CD4-positive, alpha-beta T cell treated with Interleukin-4 for 4 hours (primary cell): ENCODE measurements at places on chromosomes 5 and 9.

- no peak for DNase-seq
Measured at GRCh38 chr9:137478613-137478961, 19.5 kb upstream of the NSMF start.

DNA sequence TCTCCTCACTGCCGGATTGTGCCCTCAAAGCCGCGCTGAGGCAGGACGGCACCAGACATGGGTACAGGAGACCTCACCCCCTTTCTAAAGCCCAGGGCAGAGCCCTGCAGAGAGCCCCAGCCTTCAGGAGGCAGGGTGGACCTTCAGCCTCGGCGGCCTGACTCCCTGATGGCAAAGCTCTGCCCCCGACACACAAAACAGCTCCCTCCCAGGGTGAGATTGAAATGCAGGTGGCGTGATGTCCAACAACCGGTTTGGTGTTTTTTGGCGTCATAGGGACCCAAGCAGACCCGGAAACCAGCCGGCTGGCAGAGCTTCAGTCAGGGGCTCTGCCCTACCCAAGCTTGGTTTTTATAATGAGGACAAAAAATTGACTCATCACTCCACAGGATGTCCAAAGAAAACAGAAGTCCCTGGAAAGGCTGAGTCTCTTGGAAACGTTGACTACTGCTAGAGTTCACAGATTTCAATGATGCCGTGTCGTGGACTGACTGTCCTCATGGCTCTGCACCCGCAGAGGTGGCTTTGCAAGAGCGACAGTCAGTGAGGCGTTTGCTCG is 275.2 kb upstream of the IRX1 start:
- no peak for DNase-seq

- DNase-seq, result no peak
Measured at GRCh38 chr5:108109059-108109458, 272.8 kb downstream of the FBXL17 start.

DNA sequence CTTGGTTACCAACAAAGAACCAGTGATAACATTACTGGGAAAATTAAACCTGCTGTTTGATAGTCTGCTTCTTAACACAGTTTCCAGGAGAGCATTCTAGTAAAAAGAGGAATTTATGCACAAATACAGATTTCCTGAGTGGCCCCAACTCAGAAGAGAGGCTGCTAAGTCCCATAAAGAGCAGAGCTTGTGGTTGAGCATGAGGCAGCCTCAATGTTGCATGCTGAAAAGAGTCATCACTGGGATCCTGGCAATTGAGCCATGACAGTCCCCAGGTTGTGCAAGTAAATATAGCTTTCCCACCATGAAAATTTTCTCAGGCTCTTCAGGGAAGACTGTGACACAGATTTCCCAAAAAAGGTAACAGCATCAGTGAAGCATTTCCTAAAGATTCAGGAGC is 47.5 kb upstream of the ADRB2 start:
- DNase-seq, result no peak

DNA sequence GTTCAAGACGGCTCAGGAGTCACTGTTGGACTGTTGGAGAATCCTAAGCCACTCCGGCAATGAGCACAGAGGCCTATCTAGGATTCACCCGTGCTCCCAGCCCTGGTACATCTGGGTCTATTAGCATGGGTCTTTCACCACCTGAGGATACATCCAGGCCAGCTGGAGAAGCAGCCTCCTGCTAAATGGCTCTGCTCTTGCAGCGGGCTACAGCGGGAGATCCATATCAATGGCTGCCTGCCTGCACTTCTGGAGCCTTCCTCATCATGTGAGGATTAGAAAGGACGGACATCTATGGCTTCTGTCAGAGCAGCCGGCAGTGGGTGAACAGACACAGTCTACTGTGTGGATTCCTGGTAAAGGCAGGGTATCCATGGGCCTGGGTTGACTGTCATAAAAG is 357.4 kb downstream of the MLLT3 start:
- no peak for DNase-seq

- no peak for DNase-seq
Measured at GRCh38 chr5:36414869-36415282, 113.2 kb upstream of the RANBP3L start.

DNA sequence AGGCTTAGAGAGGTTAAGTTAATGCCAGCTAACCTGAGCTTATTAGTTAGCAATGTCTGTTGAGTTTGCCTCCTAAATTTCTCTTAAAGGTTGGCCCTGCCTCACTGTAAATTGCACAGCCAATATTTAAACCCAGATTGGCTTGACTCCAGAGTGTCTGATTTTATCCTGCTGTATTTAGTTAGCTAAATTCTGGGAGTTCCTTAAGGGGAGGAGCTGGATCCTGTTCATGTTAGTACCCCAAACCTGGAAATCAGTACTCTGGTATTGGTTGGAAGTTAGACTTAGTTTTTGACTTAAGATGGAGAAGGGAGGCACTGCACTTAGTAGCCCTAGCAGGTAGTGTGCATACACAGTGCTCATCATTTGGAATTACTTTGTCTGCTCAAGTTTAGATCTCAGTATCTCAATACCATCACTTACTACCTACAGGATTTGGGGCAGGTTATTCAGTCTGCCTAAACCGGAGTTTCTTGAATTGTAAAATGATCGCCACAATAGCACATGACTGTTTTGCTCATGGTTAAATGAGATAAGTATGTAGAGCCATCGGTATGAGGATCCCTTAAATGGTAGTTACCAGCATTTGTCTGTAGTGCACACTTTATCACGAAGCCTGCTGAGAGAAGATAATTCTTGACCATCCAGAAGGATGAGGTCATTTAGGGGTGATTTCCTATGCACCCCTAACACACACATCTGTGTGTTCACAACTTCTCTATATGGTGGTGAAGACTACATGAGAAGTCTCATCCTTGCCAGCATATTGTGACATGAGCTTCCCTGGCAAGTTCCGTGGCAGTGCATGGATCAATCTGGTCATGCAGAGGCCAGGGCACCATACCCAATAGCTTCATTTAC is 264.8 kb upstream of the TRIM32 start:
- DNase-seq, result no peak

DNA sequence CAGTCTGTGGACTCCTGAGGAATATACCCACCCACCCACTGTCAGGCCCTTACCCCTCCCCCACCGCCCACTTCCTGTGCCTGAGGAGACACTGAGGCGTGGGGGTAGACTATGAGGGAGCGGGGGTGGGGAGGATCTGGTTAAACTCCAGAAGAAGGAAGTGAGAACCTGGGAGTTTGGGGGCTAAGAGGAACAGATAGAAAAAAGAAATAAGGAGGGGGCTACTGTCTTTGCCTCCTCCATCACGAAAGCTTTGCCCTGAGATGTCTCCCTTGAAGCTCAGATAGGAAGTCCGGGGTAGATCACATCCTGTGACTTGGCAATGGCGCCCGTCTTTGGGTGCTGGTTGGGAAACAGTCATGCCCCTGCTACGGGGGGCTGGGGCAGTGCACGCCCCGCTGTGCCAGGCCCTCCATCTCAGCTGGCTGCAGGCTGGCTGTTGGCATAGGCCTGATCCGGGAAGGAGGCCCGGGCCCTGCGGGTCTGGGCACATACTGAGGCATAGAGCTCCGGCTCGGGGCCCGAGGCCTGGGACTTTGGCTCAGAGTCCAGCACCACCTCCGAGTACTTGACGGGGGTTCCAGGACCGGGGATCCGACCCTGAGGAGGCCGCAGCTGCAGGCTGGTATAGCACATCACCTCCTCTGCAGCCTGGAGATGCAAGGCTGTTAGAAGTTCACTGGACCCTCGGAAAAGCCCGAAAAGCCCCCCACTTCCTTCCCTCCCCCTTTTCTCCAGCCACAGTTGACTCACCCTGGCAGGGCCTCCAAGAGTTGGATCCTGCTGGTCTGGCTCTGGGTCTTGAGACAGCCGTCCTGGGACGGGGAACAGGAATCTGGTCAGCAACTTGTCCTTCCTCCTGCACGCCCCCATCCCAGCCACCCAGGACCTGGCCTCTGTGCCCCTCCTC is 1.0 kb downstream of the SIT1 start:
- DNase-seq, result peak; percentile 39

DNA sequence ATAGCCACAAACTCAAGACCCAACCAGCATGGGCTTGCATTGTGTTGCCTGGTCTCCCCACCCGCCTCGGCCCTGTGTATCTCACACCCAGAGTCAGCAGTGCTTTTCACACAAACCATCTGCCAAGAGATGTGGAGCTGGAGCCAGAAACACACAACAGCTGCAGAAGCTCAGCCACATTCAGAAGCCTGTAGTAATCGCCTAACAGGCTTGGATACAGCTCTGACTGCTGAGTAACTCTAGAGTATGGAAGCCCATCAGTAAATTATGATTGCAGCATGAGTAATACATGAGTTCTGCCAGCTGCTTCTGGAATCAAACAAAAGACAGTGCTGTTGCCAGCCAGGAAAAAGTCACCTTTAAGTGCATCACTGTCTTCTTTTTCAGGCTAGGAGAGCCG is 16.0 kb downstream of the TEK start:
- no peak for DNase-seq

GRCh38 chr9:128215491-128216409 is 12.6 kb downstream of the DNM1 start:
- no peak for DNase-seq

DNA sequence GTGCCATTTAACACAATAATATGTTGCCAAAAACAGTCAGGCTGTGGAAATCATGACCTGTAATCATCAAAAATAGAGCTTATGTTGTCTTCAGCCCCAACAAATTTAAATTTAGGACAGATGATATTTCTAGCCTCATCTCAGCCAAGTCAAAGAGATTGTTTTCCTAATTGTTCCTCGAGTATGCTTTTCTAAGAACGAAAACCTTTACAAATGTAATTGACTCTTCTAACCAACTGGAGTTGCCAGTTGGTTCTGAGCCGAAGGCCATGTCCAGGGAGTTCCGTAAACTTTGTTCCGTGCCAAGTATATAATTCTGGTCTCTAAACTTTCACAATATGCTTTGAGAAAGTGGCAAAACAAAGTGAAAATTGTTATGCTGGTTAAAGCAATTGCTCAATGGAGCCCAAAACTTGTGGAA is 160.8 kb downstream of the CEMIP2 start:
- DNase-seq, result no peak

- no peak for DNase-seq
Measured at GRCh38 chr9:78296201-78296892, 578 bp upstream of the PSAT1 start.

DNA sequence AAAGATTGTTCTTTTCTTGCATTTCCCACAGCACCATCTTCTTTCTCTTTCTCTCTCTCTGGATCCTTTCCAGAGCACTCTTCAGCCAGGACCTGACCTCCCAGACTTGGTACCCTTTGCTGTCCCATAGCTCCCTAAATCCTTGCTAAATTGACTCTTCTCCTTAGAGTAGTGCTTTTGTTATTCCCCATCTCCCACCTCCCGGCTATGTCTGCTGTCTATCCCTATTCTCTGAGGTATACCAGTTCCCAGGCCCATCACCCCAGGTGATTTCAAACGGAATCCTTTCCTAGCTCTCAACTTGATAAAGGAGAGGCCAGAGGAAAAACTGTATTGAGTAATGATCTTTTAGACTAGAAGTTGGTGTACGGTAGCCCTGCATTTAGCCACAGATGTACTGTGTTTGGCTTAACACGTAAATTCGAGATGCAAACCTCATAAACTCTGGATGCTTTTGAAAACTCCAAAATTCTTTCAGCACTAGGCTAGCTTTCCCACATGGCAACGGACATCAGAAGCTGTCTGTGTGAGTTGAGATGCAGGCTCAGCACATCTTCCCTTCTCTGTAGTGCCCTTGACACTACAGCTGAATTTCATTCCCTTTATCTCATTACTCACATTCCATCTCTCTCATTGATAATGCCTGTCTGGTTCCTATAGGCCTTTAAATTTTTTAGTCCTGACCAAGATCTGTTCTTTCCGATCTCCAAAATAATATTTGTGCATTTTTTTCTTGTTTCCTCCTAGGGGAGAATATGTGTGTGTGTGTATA is 320.8 kb upstream of the ITGA1 start:
- DNase-seq, result no peak

DNA sequence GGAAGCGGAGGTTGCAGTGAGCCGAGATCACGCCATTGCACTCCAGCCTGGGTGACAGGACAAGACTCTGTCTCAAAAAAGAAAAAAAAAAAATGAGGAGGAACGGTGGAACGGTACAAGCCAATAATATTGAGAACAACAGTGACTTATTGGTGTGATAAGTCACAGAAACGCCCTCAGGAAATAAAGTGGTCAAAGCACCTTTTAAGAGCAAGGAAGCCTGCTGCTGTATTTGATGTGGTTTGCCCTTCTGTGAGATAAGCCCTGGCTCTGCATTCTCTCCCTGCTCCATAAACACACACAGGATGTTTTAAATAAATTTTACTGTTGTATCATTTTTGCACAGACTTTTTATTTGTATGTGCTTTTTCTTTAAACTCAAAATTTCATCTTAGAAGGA is 269.9 kb upstream of the MSX2 start:
- peak; percentile 61 for DNase-seq

DNA sequence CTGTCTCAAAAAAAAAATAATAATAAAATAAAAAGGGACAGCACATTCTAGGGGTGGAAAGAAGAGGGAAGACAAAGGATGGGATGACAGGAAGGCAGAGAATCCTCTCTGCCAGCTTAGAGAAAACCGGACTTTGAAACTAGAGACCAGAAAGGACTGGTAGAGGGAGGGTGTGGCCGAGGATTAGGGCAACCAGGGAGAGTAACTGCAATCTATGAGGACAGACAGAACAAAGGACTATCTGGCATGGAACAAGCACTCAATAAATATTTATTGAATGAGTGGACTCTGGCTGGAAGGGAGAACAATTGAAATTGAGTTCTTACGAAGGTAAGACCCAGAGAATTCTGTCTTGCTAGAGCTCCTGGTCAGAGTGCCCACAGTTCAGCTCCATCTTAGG is 2.4 kb downstream of the GBA2 start:
- no peak for DNase-seq

- DNase-seq, result no peak
Measured at GRCh38 chr9:8706531-8706930, 907.0 kb upstream of the DMAC1 start.

GRCh38 chr5:683551-684481 is 9.3 kb downstream of the TPPP start:
- DNase-seq, result no peak

DNA sequence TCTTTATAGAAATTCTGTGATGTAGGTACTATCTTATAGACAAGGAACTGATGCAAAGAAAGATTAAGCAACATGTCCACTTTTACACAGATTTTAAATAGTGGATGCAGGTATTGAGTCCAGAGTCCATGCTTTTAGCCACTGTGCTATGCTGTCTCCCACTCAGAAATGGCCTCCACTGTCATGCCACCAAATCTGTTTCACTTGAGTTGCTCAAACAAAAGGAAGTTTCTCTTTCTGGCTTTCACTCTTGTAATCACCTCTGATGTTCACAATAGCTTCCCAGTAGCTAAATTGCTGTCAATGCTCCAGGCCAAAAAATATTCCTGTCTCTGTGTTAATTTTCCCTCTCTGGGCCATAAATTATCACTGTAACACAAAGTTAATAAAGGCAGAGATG is 77.0 kb upstream of the RASA1 start:
- DNase-seq, result no peak

DNA sequence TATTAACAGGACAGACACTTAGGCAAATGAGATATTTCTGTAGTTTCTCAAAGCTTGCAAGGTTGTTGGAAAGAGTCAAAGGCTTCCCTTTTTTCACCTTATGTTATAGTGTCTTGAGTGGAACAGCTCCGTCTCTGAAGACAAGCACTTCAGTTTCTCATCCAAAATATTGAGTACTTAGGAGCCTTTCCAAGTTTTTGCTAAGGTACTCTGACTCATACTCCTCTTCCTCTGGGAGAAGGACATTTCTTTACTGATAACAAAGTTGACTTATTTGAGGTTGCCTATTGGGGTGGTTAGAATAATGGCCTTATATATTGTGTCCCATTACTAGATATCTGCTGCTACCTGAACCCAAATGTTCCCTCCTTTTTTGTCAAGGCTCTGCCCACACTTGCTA is 869.6 kb downstream of the MAT2B start:
- DNase-seq, result no peak
